ENCODE measurements at places on chromosomes 2 and 18.

DNA sequence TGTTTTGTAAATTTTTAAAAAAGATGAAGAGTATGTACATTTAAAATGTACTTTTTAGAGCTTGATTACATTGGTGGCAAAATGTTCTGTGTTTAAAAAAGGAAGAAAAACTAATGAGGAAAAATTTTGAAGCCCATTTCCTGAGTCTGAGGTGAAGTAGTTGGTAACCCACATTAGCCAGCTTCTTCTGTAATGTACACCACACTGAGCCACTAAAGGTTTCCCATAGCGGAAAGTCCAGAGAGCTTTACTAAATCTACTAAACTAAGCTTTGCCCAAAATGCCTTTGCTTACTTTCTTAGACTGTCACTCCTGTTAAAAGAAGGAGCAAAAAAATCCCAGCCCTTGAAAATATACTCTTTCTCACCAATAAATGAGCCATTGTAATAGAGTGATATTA lies 804.8 kb upstream of the ZEB2 start:
- no peak for DNase-seq

- DNase-seq, result no peak
These were observed 36.6 kb downstream of the LYPD6B start for GRCh38 chr2:149075105-149075504.

DNA sequence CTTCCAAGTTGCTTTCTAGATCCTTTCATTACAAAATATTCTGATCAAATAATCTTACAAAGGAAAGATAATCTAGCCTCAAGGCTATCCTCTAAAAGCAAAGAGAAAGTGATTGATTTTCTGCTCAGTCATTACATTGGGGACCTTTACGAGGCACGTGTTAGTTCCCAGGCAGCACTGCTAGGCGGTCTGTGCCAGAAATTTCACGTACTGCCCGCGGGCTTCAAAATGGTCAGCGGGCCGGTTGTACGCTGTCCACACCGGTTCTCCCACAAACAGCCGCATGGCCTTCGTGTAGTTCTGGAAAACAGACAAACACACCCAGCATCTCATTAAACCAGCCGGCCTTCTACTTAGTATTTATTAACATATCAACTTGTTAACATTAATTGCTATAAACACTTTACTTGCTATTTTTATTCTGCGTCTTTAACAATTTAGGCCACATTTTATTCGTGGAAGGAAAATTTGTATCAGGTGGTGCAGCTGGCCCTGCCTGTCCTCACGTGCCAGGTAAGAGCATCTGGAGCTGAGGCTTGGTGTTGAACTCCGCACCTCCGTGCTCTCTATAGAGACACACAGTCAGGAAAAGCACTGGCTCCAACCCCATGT lies 20.4 kb downstream of the ADI1 start:
- no peak for DNase-seq

DNA sequence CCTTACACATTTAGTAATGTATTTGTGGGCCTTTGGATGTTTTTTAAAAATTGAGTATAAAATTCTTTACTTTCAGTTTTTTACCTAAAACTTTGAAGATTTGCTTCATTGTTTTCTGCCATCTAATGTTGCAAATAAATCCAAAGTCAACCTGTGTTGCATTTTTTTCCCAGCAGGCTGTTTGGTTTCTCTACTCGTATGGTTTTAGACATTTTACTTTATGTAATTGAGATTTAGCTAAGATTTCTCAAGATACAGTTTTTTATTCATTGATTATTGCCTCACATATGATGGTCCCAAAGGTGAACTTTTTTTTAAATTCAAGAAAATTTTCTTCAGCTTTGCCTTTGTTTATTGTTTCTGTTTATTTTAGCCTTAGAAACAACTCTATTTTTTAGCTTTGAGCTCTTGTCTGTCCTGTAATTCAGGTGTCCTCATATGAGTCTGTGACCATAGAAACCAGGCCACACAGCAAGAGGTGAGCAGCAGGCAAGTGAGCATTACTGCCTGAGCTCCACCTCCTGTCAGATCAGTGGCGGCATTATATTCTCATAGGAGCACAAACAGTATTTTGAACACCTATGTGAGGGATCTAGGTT lies 53.4 kb upstream of the TBR1 start:
- DNase-seq, result no peak

- DNase-seq, result no peak
These were observed 27.3 kb downstream of the CAB39 start for GRCh38 chr2:230739961-230740360.
